Memory B cell (primary cell): ENCODE measurements at places on chromosomes 2 and 18.

GRCh38 chr2:65320946-65321345 lies 93.3 kb downstream of the ACTR2 start:
- DNase-seq = no peak

- no peak for DNase-seq
These were observed at the start of gene SULT6B1 for GRCh38 chr2:37188570-37188969. SULT6B1 (minus strand) TSS chr2:37188670; CDS start chr2:37188640, 30 bp downstream.

DNA sequence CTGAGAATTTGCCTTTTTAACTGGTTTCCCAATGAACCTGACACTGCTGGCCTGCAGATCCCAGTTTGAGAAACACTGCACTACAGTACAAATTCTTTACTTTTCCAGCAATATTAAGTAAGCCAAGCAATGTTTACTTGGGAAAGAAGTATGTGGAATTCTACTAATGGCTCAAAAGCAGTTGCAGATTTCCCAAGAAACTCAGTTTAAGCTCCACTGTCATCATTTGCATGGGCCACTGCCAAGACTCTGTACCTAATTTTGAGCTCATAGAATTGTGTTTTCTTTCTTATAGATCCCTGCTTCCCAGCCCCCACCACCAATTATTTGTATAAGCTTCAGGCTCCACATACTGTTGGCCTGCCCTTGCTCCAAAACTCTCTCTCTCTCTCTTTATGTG lies 676.1 kb downstream of the RNF144A start:
- no peak for DNase-seq

DNA sequence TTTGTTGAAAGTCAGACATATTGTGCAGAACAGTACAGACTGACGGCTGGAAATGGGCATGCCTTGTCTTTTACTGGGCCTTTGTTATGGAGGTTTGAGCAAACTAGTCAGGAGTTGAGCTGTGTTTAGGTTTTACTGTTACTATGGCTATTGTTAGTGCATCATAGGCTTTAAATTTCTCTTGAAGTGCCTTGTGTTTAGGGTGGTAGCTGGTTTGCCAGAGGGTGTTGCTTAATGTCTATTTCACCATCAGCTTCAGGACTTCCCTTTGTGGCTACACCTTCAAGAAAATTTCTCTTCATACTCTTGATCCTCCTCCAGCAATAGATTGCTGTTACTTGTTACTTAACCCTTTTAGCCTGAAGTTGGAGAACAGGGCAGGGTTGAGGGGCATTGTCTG lies 104.6 kb downstream of the CAPN13 start:
- DNase-seq = no peak

GRCh38 chr2:224101820-224102630 lies 62.9 kb upstream of the SERPINE2 start:
- DNase-seq = no peak

DNA sequence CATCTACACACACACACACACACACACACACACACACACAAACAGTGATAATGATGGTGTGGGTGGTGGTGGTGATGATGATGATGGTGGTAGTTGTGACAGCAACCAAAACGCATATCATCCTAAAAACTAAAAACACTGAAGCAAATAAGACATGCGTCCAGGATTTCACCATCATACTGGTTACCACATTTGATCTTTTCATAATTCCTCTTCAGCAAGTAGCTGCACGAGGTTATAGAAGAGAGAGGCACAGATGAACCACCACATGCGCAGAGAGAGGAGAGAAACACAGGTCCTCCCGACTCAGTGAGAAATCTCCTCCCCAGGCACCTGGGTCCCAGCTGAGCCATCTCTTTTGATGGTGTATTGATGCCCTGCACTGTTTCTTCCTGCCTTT lies 393.3 kb downstream of the METTL4 start:
- DNase-seq = no peak

GRCh38 chr18:32848826-32849225 lies 76.0 kb upstream of the KLHL14 start:
- no peak for DNase-seq

DNA sequence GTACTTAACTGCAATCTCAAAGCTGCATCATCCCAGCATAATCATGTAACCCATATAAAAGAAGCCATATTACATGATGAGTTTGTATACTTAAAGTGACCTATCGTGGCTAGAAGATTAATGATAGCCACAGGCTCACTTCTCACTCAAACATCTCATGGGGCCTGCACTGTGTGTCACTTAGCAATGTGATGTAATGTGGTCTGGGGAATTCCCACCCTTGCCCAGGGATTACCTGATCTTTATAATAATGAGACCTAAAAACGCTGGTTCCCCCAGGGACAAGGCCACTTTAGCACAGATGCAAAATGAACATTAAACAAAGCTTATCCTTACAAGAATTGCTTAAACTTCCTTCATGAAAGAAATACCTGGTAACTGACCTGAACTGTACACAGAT lies 427.1 kb upstream of the CNTNAP5 start:
- no peak for DNase-seq

DNA sequence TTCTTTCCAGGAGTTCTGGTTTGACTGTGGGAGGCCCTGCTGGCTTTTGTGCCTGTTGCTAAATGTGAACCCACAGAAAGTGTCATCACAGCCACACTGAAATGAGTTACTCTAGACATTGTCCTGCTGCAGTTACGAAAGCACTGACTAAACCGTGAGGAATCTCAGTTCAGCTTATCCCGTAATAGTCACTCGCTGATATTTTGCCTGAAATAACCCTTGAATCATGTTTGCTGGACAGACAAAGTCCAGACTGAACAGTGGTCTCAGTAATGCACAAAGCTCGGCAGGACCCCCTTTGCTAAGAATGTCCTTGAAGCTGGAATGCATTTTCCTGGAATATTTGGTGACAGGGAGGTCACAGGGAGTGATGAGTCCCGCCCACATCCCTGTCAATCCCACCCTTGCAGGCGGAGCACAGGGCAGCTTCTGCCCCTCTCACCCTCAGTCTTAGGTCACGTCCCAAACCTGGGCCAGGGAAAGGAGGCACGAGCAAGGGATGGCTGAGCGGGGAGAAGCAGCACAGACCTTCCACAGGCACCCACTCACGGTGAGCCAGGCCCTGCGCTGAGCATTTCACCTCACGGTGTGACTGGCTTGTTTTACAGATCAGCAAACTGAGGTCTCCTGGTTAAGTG lies 53.4 kb downstream of the ADI1 start:
- DNase-seq = no peak

GRCh38 chr18:63155910-63156773 lies 163.4 kb downstream of the BCL2 start:
- DNase-seq = no peak

DNA sequence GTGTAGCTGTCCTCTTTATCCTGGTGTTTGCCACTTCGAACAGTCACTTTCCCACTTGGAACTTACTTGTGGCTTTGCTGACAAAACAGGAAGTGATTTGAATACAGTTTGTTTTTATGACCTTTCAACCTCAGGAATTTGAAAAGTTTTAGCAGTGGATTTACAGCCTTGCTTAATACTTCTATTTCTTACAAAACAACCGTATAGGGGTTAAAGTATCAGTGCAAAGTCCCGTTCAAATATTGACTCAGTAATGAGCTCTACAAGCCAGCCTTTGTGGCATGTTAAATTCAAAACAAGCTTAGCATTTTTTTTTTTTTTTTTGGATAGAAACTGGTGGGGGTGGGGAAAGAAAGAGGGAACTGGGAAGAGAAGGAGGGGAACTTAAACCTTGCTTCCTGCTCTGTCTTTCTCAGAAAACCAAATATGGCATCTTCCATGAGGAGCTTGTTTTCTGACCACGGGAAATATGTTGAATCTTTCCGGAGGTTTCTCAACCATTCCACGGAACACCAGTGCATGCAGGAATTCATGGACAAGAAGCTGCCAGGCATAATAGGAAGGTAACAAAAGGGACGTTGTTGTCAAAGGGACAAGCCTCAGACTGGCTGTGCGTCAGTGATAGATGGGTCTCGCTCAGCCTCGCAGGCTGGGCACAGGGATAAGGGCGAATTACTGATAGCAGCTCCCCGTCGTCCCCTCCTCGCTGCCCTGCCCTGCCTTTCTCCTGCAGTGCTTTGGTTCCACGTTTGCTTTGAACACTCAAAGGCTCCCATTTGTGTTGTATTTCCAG lies at the start of gene HNMT:
Gene HNMT, plus strand, starts transcription at position 408 of the 793 bp plus-strand sequence. Its CDS starts 19 bp downstream, at position 427.
- DNase-seq = no peak
